ENCODE measurements at places on chromosomes 7 and 10. TPM values are rescaled to one million over a fixed set of nuclear protein-coding genes. Genes with fewer than 3 reads are reported as not detected.

- H3K36me3 ChIP-seq = no peaks in the 10 kb centered on the region
- H3K4me1 ChIP-seq = peaks cover 7% of the 10 kb centered on the region
- no peak for DNase-seq
- H3K4me3 ChIP-seq = no peak overlapping the region
Measured at GRCh38 chr10:101364721-101365120, 10.8 kb downstream of the BTRC start.

- no peak for DNase-seq
- no peaks in the 10 kb centered on the region for H3K27me3 ChIP-seq
- peaks cover 53% of the 10 kb centered on the region for H3K4me1 ChIP-seq
- peak within 1 kb of the TSS; percentile 72 for H3K4me3 ChIP-seq
- peak within 1 kb of the TSS; percentile 7 for H3K27ac ChIP-seq
Measured at GRCh38 chr10:75431180-75432111, at the start of gene LRMDA. LRMDA (plus strand) TSS chr10:75431624.

Gene HOXA7
- total RNA-seq = not detected

Gene CCDC146
- total RNA-seq = 15.9 TPM

Gene OPN4
- total RNA-seq = 0.23 TPM

Gene CRYGN
- total RNA-seq = 1.2 TPM

- H3K4me3 ChIP-seq = no peak overlapping the region
- no peak overlapping the region for H3K27ac ChIP-seq
- no peaks in the 10 kb centered on the region for H3K27me3 ChIP-seq
- DNase-seq = peak; percentile 3
- no peaks in the 10 kb centered on the region for H3K4me1 ChIP-seq
- no peaks in the 10 kb centered on the region for H3K36me3 ChIP-seq
Measured at GRCh38 chr10:10727812-10728211, 289.9 kb upstream of the CELF2 start.

Gene RADIL
- total RNA-seq = 0.35 TPM

DNA sequence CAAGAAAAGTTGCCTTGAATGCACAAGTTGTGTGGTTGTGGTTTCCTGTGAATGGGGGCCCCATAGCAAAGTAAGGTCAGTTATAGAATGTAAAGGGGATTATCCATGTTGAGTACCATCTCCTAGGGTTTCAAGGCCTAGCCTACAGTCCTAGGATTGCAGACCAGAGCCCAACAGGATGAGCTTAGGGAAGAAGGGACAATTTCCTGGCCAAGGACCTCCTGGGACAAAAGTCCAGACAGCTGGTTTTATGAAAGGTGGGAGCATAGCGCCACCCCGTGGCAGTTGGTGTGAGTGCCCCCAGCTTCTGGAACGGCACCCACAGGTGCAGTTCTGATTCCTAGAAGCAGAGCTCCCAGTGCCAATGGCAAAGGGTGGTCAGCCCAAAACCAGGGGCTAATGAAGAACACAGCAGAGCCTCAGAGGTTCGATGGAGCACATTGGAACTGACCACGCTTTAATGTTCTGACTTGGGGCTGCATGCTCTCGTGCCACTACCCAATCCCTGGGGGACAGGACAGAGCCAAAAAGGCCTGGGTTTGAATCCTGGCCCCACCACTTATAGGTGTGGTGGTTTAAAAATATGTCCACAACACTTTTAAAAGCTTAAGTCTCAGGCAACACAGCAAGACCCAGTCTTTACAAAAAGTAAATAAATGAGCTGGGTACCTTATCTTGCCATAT is 25.8 kb upstream of the TMEM120A start:
- H3K4me1 ChIP-seq = no peaks in the 10 kb centered on the region
- H3K36me3 ChIP-seq = 0 out of 2 replicates have a peak, but pooled peaks cover 3% of the 10 kb centered on the region
- no peak overlapping the region for H3K4me3 ChIP-seq
- H3K27ac ChIP-seq = no peak overlapping the region
- peak; percentile 78 for DNase-seq

- H3K27ac ChIP-seq = no peak overlapping the region
- H3K4me1 ChIP-seq = no peaks in the 10 kb centered on the region
- H3K4me3 ChIP-seq = no peak overlapping the region
- DNase-seq = no peak
Measured at GRCh38 chr7:36684954-36685353, 39.3 kb downstream of the AOAH start.

Gene PSMG3
- total RNA-seq = 78.9 TPM

Gene TFPI2
- 86.1 TPM for total RNA-seq

DNA sequence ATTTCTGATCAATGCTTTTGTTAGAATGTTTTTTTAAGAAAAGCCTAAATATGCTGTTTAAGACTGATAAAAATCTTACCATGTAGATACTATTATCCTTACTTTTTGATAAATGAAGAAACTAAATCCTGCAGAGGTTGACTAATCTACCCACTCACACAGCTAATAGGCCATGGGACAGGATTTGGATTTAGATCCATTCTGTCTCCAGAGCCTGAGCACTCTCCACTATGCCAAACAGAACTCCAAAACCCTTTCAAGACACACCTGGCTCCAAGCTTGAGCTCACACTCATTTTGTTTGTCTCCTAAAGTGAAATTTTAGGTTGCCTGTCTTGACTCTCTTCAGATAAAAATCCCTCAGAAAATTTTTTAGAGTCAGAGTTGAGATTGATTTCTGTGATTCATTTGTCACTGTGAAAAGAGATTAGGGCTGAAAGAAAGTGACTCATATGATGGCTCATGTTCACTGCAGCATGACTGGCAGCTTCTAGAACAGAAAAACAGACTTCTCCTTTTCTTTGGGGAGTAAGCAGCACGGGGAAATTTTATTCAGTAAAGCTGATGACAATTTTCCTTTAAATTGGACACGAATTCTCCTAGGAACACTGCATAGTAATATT is 132.3 kb upstream of the POT1 start:
- peak overlapping the region; percentile 85 for H3K27ac ChIP-seq
- no peak overlapping the region for H3K4me3 ChIP-seq
- no peaks in the 10 kb centered on the region for H3K36me3 ChIP-seq
- peaks cover 19% of the 10 kb centered on the region for H3K4me1 ChIP-seq
- peak; percentile 19 for DNase-seq

DNA sequence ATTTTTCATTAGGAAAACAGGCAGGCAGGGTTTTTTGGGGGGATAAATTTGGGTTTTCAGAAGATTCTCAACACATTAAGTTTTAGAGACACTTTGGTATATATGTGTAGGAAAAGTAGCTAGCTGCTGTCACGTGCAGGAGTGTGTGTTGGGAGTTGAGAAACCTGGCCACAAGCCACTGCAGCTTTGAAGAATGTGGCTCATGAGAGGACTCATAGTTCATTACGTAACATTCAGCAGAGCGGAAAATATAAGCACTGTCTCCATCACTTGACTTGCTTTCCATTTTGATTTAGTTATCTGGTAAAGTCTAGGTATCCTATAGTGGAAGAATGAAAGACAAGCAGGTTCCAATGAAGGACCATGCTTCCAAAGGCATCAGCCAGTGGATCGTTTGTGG is 31.2 kb downstream of the SMNDC1 start:
- H3K27ac ChIP-seq = no peak overlapping the region
- peak; percentile 59 for DNase-seq
- H3K4me3 ChIP-seq = no peak overlapping the region
- peaks cover 4% of the 10 kb centered on the region for H3K4me1 ChIP-seq
- H3K36me3 ChIP-seq = no peaks in the 10 kb centered on the region

- H3K4me1 ChIP-seq = no peaks in the 10 kb centered on the region
- no peak for DNase-seq
- no peaks in the 10 kb centered on the region for H3K27me3 ChIP-seq
Measured at GRCh38 chr10:120511165-120511564, 54.1 kb downstream of the PLPP4 start.

DNA sequence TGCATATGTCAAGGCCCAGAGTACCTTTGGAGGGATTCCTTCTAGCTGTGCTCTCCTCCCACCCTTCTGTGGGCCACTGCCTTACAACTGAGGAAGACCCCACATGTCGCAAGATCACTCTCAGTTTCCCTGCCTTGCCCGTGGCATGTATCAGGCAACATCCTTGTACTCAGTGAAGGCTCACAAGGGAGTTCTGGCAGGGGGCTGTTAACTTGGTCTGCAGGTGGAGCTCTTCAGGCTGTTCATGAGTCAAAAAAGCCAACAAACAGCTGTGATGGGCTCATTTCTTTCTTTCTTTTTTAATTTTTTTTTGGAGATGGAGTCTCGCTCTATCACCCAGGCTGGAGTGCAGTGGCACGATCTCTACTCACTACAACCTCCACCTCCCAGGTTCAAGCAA is 513.0 kb upstream of the ANKRD30A start:
- H3K36me3 ChIP-seq = no peaks in the 10 kb centered on the region
- H3K27ac ChIP-seq = no peak overlapping the region
- H3K27me3 ChIP-seq = peaks cover 11% of the 10 kb centered on the region
- H3K4me3 ChIP-seq = no peak overlapping the region
- DNase-seq = no peak
- H3K4me1 ChIP-seq = no peaks in the 10 kb centered on the region

- H3K36me3 ChIP-seq = no peaks in the 10 kb centered on the region
- no peak overlapping the region for H3K4me3 ChIP-seq
- peaks cover 16% of the 10 kb centered on the region for H3K4me1 ChIP-seq
- no peaks in the 10 kb centered on the region for H3K27me3 ChIP-seq
- peak overlapping the region; percentile 49 for H3K27ac ChIP-seq
- DNase-seq = peak; percentile 48
Measured at GRCh38 chr10:52334595-52334994, 20.5 kb downstream of the DKK1 start.

GRCh38 chr10:110137142-110137545 is 70.3 kb upstream of the MXI1 start:
- no peaks in the 10 kb centered on the region for H3K27me3 ChIP-seq
- peak; percentile 57 for DNase-seq
- no peaks in the 10 kb centered on the region for H3K36me3 ChIP-seq
- 0 out of 2 replicates have a peak, but pooled peaks cover 4% of the 10 kb centered on the region for H3K4me1 ChIP-seq
- H3K27ac ChIP-seq = no peak overlapping the region

GRCh38 chr10:116418389-116418788 is 9.3 kb upstream of the PNLIPRP3 start:
- no peak for DNase-seq
- no peak overlapping the region for H3K4me3 ChIP-seq
- no peak overlapping the region for H3K27ac ChIP-seq
- H3K27me3 ChIP-seq = no peaks in the 10 kb centered on the region
- H3K36me3 ChIP-seq = no peaks in the 10 kb centered on the region
- no peaks in the 10 kb centered on the region for H3K4me1 ChIP-seq

- H3K27me3 ChIP-seq = no peaks in the 10 kb centered on the region
- H3K4me3 ChIP-seq = no peak overlapping the region
Measured at GRCh38 chr10:71479831-71480230, 83.1 kb downstream of the CDH23 start.

DNA sequence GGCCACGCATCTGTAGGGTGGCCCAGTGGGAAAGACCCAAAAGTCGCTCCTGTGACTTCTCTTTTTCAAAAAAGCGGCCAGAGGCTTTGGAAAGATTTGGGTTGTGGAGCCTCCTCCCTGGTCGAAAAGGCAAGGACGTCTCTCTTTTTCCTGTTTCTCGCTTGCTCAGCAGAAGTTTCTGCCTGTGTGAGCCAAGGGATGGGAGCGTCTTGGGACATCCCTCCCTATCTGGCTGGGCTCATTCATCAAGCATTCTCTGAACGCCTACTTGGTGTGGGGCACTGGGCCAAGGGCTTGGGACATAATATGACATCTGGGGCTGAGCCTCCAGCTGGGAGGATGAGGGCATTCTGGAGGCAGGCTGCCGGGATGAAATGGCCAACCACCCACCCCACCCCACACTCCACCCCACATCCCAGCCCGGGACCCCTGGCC is 120.9 kb downstream of the C10orf105 start:
- DNase-seq = no peak
- H3K4me1 ChIP-seq = no peaks in the 10 kb centered on the region
- no peaks in the 10 kb centered on the region for H3K27me3 ChIP-seq
- H3K27ac ChIP-seq = no peak overlapping the region

GRCh38 chr10:124898471-124898870 is 43.5 kb upstream of the ZRANB1 start:
- H3K27me3 ChIP-seq = no peaks in the 10 kb centered on the region
- no peak overlapping the region for H3K4me3 ChIP-seq
- peaks cover under 1% of the 10 kb centered on the region for H3K4me1 ChIP-seq
- H3K27ac ChIP-seq = no peak overlapping the region
- no peak for DNase-seq

Gene NPFFR1
- total RNA-seq = 0.05 TPM

GRCh38 chr10:66982792-66983474 is 57.1 kb downstream of the LRRTM3 start:
- H3K4me1 ChIP-seq = no peaks in the 10 kb centered on the region
- no peak overlapping the region for H3K27ac ChIP-seq
- no peak overlapping the region for H3K4me3 ChIP-seq

DNA sequence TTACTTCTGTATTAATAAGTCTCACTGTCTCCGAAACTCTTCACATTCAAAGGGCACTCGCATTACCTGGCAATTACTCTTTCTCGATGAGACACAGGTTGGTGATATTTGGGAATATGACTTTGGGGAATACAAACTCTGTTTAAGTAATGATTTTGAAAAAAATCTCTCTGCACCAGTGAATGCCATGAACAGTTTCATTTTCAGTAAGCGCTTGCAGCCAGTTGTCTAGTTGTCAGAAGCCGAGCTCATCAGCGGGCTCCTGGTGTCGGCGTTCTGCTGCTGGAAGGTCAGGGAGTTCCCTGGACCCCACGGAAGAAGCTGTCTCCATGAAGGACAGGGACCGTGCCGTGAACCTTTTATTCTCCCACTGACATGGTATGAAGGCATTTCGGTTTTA is 57.7 kb downstream of the PTPRE start:
- no peak for DNase-seq
- no peaks in the 10 kb centered on the region for H3K27me3 ChIP-seq
- no peaks in the 10 kb centered on the region for H3K4me1 ChIP-seq
- no peak overlapping the region for H3K4me3 ChIP-seq
- H3K36me3 ChIP-seq = no peaks in the 10 kb centered on the region
- H3K27ac ChIP-seq = no peak overlapping the region

DNA sequence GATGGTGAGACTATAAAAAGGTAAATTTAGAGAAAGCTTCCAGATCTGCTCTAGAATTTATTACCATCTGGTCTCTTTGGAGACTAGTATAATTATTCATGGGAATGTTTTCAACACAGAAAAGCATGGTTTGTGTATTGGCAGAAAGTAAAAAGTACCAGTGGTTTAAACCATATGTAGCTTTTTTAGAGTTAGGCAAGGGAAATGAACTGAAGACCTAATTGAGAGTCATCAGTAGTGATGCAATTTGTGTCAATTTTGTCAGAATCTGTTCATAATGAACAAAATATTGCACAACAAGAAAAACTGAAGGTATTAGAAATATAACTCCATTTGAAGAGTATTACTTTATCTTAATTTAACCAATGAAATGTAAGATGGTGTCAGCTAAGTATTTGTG is 181.4 kb downstream of the ADK start:
- DNase-seq = no peak
- H3K27ac ChIP-seq = peak overlapping the region; percentile 25
- H3K4me1 ChIP-seq = no peaks in the 10 kb centered on the region
- H3K27me3 ChIP-seq = no peaks in the 10 kb centered on the region
- no peak overlapping the region for H3K4me3 ChIP-seq

DNA sequence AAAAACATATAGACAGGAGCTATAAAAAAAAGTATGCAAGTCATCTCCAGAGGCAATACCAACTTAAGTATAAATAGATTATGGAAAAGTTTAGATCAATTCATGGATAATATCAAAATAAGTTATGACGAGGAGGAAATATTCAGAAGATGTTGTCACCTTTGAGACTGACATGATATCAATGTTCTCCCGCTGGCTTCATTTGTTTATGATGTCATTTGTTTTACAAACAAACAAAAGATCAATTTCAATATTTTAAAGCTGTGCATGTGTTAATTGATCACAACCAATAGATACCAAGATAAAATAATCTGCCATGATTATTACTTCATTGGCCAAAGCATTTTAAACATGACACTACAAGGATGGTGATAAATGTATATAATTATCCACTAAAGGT is 43.5 kb downstream of the SLC16A12 start:
- H3K4me3 ChIP-seq = no peak overlapping the region
- no peaks in the 10 kb centered on the region for H3K27me3 ChIP-seq
- no peak for DNase-seq
- H3K36me3 ChIP-seq = no peaks in the 10 kb centered on the region

All from PC-9 (cell line).